Vein endothelial cell (primary cell): ENCODE measurements at places on chromosomes 5 and 9. TPM values are rescaled to one million over a fixed set of nuclear protein-coding genes. Genes with fewer than 3 reads are reported as not detected.

The IL9 gene
- not detected in 2 replicates for total RNA-seq

The ACSL6 gene
- not detected in 2 replicates for total RNA-seq

The CAST gene
- 185 and 210 TPM in 2 replicates for total RNA-seq

The SPINK7 gene
- total RNA-seq = not detected in 2 replicates

The SLC34A3 gene
- not detected in 2 replicates for total RNA-seq

The MTREX gene
- 88.4 and 95.0 TPM in 2 replicates for total RNA-seq

The NPDC1 gene
- total RNA-seq = 52.6 and 64.7 TPM in 2 replicates

The NIM1K gene
- not detected in 2 replicates for total RNA-seq

The PAPPA gene
- total RNA-seq = 0.33 and 0.38 TPM in 2 replicates

The TTF1 gene
- total RNA-seq = 8.5 and 8.9 TPM in 2 replicates

The MEGF10 gene
- total RNA-seq = 1.3 and 4.6 TPM in 2 replicates

The NR5A1 gene
- not detected in 2 replicates for total RNA-seq
